ENCODE measurements at places on chromosomes 13 and 19.

DNA sequence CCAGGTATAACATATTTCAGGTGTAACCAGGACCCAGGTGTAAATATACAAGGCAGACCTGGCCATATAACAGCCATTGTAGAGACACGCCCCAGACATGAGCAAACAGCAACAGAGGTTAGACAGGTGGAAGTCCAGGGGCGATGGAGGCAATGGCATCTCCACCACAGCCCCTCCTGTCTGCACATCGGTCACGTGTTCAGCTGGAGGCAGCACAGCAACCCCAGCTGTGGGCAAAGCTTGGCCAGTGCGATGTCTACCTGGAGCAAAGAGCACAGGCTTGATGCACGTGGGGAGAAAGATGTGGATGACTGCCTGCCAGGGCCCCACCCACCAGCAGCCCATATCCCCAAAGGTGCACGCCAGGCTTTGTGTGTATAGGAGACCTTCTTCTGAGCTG, 4.4 kb downstream of the CYP4F2 start:
- DNase-seq: no peak

GRCh38 chr13:21748166-21748565, 77.3 kb downstream of the FGF9 start:
- DNase-seq: no peak

GRCh38 chr19:23787106-23787505, 28.4 kb upstream of the ZNF681 start:
- DNase-seq: no peak

- DNase-seq: no peak
Observed at GRCh38 chr19:5567970-5568407, 236 bp upstream of the TINCR start.

GRCh38 chr13:31424130-31424729, 224.5 kb downstream of the B3GLCT start:
- peak; percentile 5 for DNase-seq

DNA sequence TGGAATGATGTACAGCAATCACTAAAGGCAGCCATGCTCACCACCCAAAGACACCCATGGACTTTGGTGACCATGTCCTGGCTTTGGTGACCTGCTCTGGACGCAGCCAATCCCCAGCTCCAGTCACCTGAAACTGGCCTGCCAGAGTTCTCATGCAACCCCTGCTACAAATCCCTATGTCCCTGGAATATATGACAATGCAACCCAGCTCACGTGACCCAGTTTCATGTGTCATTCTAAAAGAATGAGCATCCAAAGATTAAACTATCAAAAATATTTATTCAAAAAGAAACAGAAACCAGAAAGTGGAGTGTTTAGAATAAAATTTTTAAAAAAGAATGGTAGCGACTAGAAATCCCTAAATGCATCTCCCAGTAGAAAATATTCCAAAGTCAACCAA, 203.3 kb upstream of the IRS2 start:
- no peak for DNase-seq

- DNase-seq: no peak
Observed at GRCh38 chr13:69155136-69155535, 952.5 kb upstream of the ATXN8OS start.

DNA sequence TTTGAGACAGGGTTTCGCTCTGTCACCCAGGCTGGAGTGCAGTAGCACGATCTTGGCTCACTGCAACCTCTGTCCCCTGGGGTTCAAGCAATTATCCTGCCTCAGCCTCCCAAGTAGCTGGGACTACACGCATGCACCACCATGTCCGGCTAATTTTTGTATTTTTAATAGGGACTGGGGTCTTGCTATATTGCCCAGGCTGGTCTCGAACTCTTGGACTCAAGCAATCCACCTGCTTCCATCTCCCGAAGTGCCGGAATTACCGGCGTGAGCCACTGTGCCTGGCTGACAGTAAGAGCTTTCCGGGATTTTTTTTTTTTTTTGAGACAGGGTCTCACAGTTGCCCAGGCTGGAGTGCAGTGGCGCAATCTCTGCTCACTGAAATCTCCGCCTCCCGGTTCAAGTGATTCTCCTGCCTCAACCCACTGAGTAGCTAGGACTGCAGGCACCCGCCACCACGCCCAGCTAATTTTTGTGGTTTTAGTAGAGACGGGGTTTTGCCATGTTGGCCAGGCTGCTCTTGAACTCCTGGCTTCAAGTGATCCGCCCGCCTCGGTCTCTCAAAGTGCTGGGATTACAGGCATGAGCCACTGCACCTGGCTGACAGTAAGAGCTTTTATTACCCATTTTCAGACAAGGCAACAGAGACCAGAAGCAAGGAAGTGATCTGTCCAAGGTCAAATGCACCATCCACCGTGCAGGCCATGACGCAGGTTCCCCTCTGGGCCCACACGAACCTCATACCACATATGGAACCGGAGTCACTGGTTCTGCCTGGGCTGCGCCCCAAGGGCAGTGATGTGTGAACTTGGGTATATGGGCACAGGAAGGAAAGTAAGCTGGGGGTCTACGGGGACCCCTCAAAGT, 21.0 kb downstream of the RFX1 start:
- no peak for DNase-seq

DNA sequence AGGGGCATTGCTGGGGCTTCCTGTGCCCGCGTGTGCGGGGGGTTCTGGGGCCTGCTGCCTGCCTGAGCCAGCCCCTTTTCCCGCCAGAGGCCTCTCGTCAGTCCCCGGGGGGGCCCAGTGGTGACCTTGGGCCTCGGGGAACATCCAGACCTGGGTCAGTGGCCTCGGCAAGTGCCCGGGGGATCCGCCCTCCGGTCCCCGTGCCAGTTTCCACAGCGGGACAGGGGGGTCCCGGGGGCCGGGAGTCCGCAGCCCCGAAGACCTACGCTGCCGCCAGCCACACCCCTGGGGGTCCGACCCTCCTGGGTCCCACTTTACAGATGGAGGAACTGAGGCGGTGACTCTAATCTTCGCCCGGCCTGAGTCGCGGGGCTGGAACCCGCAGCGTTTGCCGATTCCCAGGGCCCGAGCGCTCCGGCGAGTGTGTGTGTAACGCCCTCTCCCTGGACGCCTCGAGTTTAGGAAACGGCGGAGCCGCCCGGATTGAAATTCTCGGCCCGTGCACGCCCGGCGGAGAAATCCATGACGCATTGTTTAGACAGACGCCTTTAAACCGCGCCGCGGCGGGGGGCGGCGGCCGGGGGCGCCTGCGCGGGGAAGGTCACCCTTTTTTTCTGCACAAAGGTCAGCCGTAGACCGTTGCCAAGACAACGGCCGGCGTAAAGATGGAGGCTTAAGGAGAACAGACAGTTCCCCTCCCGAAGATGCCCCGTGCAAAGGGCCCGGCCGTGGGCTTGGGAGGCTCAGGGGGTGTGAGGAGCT, 39.3 kb downstream of the EFNA2 start:
- no peak for DNase-seq

- no peak for DNase-seq
Observed at GRCh38 chr19:5563008-5563431, 4.7 kb downstream of the TINCR start.

DNA sequence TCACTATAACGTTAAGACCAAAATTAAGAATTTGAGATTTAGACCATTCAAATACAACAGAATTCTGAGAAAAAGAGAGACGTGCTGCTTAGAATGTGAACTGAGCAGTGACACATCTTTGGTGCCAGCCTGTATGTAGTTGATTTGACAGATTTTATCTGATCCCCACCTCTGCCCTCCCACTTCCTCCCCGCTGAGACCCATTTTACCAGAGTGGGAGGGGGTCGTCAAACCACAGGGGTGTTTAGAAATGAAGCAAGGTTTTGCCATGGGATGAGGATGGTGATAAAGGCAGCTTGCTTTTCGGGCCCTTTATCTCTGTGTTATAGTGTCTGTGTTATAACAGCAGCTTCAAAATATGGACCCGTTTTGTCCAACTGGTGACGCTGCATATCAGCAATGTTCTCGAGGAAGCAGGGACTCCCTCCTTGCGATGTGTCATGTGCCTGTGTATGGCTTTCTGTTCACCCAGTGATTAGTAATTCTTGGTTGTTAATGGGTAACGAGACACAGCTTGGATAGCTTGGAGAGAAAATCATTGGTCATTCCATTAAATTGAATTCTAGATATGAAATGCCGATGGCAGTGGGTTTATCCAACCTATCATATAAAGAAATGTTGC, 125.0 kb downstream of the HS6ST3 start:
- DNase-seq: no peak

DNA sequence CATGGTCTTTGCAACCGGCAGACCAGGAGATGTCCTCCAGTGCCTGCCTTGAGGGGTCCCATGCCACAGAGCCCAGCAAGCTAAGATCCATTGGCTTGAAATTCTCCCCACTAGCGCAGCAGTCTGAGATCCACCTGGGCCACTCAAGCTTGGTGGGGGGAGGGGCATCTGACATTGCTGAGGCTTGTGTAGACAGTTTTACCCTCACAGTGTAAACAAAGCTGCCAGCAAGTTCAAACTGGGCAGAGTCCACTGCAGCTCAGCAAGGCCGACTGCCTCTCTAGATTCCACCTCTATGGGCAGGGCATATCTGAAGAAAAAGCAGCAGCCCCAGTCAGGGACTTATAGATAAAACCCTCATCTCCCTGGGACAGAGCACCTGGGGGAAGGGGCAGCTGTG, 32.0 kb upstream of the ITM2B start:
- DNase-seq: no peak

GRCh38 chr13:70107125-70107497, 515 bp upstream of the ATXN8OS start:
- no peak for DNase-seq

GRCh38 chr13:40438022-40438680, 228.3 kb downstream of the FOXO1 start:
- DNase-seq: no peak

- no peak for DNase-seq
Observed at GRCh38 chr19:13350759-13351158, 155.5 kb downstream of the CACNA1A start.

DNA sequence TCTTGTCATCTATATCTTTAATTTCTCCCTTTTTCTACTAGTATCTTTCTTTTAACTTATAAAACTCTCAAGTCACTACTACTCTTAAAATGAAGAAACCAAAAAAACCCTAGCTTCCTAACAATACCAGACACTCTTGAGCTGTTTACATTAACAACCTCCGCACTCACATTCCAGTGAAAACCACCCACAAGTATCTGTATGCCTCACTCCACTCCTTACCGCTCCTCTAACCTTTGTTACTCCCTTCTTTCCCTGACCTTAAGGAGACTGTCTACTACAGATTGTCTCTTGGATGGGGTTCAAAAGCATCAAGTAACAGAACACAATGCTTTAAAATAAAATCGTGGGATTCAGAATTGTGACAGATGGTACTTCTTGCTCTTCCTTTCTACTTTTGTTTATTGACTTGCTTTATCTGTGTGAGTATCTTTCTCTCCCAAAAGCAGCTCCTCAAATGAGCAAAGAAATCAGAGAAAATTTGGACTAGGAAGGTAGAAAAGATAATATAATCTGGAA, 110.0 kb upstream of the FBXL3 start:
- DNase-seq: no peak

- DNase-seq: no peak
Observed at GRCh38 chr13:113564331-113565023, 20.1 kb upstream of the TFDP1 start.

- DNase-seq: no peak
Observed at GRCh38 chr13:93309886-93310523, 83.4 kb downstream of the GPC6 start.

GRCh38 chr13:49604570-49604969, 19.2 kb upstream of the RCBTB1 start:
- no peak for DNase-seq
